ENCODE measurements at places on chromosomes 7 and 10. TPM values are rescaled to one million over a fixed set of nuclear protein-coding genes. Genes with fewer than 3 reads are reported as not detected.

Gene LHFPL3
- total RNA-seq, result not detected

Gene PAX4
- total RNA-seq, result not detected

Gene MCM10
- total RNA-seq, result 44.8 TPM

Gene VSIR
- 0.07 TPM for total RNA-seq

Gene TLX1
- total RNA-seq, result not detected

Gene PDE6C
- total RNA-seq, result not detected

Gene NUTM2A
- 1.5 TPM for total RNA-seq

Gene ZNF804B
- 0.14 TPM for total RNA-seq

Gene CACNB2
- 3.3 TPM for total RNA-seq

Gene SFRP5
- total RNA-seq, result 1.3 TPM

Gene SFXN3
- 1.6 TPM for total RNA-seq

GRCh38 chr10:34139559-34139958 is 675.5 kb downstream of the PARD3 start:
- H3K4me1 ChIP-seq, result peaks cover 2% of the 10 kb centered on the region
- H3K4me3 ChIP-seq, result no peak overlapping the region
- no peak overlapping the region for H3K27ac ChIP-seq
- no peak for DNase-seq
- H3K36me3 ChIP-seq, result no peaks in the 10 kb centered on the region

DNA sequence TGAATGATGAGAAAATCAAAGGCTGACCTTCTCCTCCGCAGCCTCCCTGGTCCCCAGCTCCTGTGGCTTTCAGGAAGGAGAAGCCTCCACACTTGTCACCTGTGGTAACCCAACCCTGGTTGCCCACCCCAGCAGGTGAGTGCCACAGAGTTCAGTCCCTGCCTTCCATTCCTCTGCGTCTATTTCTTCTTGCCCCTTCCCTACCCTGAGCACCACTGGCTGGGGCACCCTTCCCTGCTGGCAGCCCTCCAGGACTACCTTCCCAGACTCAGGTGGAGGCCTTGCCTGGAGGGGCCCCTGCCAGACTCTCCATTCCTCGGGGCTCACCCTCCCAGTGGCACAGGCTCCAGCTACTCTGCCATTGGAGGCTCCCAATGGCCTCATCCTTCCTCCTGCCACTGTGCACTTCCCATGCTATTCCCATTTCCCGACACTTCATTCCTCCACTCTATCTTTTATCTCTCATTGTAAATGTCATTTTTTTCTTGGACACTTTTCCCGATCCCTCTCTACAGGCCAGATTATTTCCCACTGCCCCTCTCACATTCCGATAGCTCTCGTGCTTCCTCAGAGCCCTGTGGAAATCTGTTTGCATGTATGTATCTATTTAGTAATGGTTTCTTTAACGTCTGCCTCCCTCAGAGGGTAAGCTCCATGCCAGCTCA is 90.6 kb upstream of the PCBD1 start:
- H3K4me3 ChIP-seq, result no peak overlapping the region
- H3K27me3 ChIP-seq, result no peaks in the 10 kb centered on the region
- DNase-seq, result no peak
- no peaks in the 10 kb centered on the region for H3K36me3 ChIP-seq
- H3K27ac ChIP-seq, result no peak overlapping the region

- no peaks in the 10 kb centered on the region for H3K27me3 ChIP-seq
- no peak for DNase-seq
- H3K4me1 ChIP-seq, result peaks cover 8% of the 10 kb centered on the region
- peaks cover 87% of the 10 kb centered on the region for H3K36me3 ChIP-seq
- no peak overlapping the region for H3K27ac ChIP-seq
- no peak overlapping the region for H3K4me3 ChIP-seq
Observed at GRCh38 chr10:93313798-93314197, 168.3 kb downstream of the MYOF start.

DNA sequence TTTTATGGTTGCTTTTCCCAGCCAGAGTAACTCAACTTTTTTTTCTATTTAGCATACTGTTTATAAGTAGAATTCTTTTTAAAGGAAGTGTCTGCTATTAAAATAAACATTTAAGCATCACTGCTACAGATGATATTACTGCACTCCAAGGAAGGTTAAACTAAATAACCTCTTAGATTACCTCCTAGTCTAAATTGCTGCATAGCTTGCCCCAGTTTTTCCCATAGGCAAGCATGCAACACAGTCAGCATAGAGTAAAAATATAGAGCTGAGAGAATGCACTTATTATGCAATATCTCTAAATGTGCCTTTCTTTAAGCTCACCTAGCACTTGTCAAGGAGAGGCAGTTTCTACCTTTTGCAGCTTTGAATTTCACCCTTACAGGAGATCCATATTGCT is 1392.4 kb upstream of the CELF2 start:
- no peaks in the 10 kb centered on the region for H3K27me3 ChIP-seq
- no peaks in the 10 kb centered on the region for H3K4me1 ChIP-seq
- no peak overlapping the region for H3K4me3 ChIP-seq
- no peak overlapping the region for H3K27ac ChIP-seq
- no peaks in the 10 kb centered on the region for H3K36me3 ChIP-seq

GRCh38 chr10:44627591-44628354 is 242.9 kb upstream of the CXCL12 start:
- H3K27me3 ChIP-seq, result no peaks in the 10 kb centered on the region
- H3K36me3 ChIP-seq, result no peaks in the 10 kb centered on the region
- DNase-seq, result no peak
- H3K4me3 ChIP-seq, result no peak overlapping the region

- no peaks in the 10 kb centered on the region for H3K4me1 ChIP-seq
- no peak for DNase-seq
- H3K36me3 ChIP-seq, result no peaks in the 10 kb centered on the region
- H3K27ac ChIP-seq, result peak overlapping the region; percentile 51
- no peak overlapping the region for H3K4me3 ChIP-seq
Observed at GRCh38 chr7:8932751-8933150, 499.3 kb downstream of the NXPH1 start.

GRCh38 chr7:34222722-34223121 is 317.4 kb downstream of the BMPER start:
- H3K4me3 ChIP-seq, result no peak overlapping the region
- H3K4me1 ChIP-seq, result no peaks in the 10 kb centered on the region
- H3K36me3 ChIP-seq, result no peaks in the 10 kb centered on the region
- H3K27me3 ChIP-seq, result no peaks in the 10 kb centered on the region
- DNase-seq, result no peak

DNA sequence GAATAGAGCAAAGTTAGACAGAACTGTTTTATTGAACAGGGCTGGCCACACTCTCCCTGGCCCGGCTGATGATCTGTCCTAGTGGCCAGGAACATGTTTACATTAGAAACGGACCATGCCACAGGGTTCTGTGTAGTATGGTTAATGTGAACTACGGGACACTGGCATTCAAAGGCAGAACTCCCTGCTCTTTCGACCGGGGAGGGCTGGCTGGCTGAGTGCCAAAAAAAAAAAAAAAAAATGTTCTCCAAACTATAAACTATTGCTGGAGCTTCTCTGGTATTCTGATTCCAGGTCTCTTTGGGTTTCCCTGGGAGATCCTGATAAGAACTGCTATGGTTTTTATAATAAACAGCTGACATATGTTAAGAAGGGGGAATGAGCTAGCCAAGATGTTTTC is 1262.6 kb upstream of the SORCS1 start:
- H3K4me1 ChIP-seq, result no peaks in the 10 kb centered on the region
- no peaks in the 10 kb centered on the region for H3K36me3 ChIP-seq
- no peak overlapping the region for H3K27ac ChIP-seq
- H3K27me3 ChIP-seq, result no peaks in the 10 kb centered on the region
- no peak for DNase-seq

DNA sequence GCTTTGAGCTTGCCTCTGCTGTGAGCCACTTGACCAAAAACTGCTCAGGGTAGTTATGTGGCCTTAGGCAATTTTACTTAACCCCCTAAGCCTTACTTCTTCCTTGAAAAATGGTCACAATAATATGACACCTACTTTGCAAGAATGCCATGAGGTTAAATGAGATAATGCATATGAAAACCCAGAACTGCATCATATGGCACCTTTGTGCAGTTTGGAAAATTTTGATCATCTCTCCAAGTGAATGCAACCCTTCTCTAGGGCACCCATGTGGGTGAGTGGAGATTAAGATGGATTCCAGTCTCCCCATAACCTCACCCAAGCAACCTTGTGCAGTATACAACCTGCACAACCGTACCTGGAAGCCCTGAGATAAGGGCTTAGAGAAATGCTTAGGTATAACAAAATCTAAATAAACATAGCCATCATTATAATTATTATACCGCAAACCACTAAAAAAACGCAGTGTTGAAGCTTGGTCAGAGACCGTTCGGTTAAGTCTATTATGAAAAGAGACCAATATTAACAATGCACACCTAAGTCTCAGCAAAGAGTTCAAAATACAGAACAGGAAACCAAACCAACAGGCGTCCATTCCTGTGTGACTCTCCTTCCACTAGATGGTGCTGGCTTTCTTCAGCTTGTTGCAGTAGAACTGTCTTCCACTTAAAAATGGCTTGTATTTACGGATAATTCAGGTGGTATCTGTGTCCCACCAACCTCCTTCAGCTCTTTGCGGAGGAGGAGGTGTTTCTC is 21.0 kb upstream of the ASB15 start:
- no peaks in the 10 kb centered on the region for H3K4me1 ChIP-seq
- H3K4me3 ChIP-seq, result no peak overlapping the region
- H3K27ac ChIP-seq, result no peak overlapping the region
- peak; percentile 65 for DNase-seq
- no peaks in the 10 kb centered on the region for H3K27me3 ChIP-seq
- H3K36me3 ChIP-seq, result no peaks in the 10 kb centered on the region

DNA sequence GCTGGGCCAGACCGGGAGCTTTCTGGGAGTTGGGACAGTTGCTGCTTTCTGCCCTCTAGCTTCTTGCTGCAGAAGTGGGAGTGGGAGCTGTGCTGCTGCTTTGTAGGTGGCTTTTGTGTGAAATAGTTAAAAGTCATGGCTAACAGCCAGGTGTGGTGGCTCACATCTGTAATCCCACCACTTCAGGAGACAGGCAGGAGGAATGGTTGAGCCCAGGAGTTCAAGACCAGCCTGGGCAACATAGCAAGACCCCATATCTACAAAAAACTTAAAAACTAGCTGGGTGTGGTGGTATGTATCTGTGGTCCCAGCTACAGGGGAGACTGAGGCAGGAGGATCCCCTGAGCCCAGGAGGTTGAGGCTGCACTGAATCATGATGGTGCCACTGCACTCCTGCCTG is 13.7 kb downstream of the TACR2 start:
- peaks cover 6% of the 10 kb centered on the region for H3K36me3 ChIP-seq
- no peak overlapping the region for H3K27ac ChIP-seq
- H3K4me1 ChIP-seq, result no peaks in the 10 kb centered on the region
- no peak for DNase-seq

DNA sequence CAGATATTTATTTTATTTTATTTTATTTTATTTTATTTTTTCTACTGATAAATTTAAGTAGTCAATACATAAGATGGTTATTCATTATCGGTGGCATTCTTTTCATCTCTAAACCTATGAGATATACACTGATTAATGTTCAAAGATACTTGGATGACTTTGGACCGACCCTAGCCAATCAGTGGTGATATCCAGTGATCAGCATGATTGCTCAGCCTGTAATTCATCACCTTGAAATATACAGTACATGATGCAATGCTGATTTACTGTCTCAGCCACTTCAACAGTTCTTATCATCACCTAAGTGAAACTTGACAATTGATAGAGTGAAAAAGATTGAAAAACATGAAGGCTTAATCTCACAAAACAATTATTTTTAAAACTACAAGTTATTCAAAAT is 1651.0 kb downstream of the REEP3 start:
- DNase-seq, result no peak
- H3K27ac ChIP-seq, result no peak overlapping the region
- no peaks in the 10 kb centered on the region for H3K36me3 ChIP-seq

DNA sequence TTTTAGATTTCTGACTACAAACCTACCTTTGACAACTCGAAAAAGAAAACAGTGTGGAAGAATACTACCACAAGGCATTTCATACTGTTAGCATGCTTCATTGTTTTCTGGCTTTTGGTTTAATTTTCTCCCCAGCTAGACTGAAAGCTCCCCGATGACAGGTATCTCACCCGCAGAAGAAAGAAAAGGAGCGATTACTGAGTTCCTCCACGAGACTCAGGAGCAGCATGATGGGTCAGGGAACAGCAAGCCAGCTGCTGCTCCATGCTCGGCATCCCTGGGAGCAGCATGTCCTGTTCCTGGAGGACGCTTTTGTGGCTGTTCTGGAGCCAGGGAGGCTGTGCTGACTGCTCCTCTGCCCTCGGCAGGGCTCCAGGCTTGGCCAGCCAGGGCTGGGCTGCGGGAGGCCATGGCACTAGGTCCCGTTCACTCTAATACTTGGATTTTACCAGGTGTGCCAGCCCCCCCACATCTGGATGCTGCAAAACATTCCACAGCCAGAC is 133.4 kb downstream of the PRKAG2 start:
- H3K36me3 ChIP-seq, result no peaks in the 10 kb centered on the region
- H3K27ac ChIP-seq, result no peak overlapping the region
- H3K4me1 ChIP-seq, result no peaks in the 10 kb centered on the region
- DNase-seq, result no peak
- no peaks in the 10 kb centered on the region for H3K27me3 ChIP-seq

DNA sequence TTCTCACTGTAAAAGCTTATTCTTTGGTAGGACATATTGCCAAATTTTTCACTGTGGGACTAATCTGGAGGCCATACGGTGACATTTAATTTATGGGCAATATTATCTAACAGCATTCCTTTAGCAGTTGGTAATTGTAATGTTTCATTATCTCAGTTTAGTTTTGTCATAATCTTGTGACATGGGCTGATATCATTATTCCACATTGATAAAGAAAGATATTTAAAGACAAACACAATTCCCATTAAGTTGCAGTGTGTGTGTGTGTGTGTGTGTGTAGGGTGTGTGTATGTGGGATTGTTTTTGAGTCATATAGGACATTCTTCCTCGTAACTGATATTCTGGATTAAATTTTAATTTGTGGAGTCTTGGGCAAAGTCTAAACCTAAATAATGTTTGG is 238.5 kb downstream of the PRKG1 start:
- H3K4me1 ChIP-seq, result no peaks in the 10 kb centered on the region
- no peak overlapping the region for H3K27ac ChIP-seq
- no peak overlapping the region for H3K4me3 ChIP-seq
- no peaks in the 10 kb centered on the region for H3K36me3 ChIP-seq

GRCh38 chr7:53756946-53757345 is 721.5 kb downstream of the POM121L12 start:
- no peak overlapping the region for H3K4me3 ChIP-seq
- no peaks in the 10 kb centered on the region for H3K4me1 ChIP-seq
- DNase-seq, result no peak
- H3K27ac ChIP-seq, result no peak overlapping the region

- H3K4me3 ChIP-seq, result no peak overlapping the region
- H3K36me3 ChIP-seq, result no peaks in the 10 kb centered on the region
- H3K27me3 ChIP-seq, result no peaks in the 10 kb centered on the region
- H3K27ac ChIP-seq, result no peak overlapping the region
- no peak for DNase-seq
- no peaks in the 10 kb centered on the region for H3K4me1 ChIP-seq
Observed at GRCh38 chr10:122362031-122362592, 12.4 kb upstream of the PLEKHA1 start.

GRCh38 chr10:91043173-91043910 is 122.5 kb upstream of the ANKRD1 start:
- no peak overlapping the region for H3K4me3 ChIP-seq
- no peak for DNase-seq
- no peaks in the 10 kb centered on the region for H3K36me3 ChIP-seq
- H3K27me3 ChIP-seq, result peaks cover 6% of the 10 kb centered on the region
- peaks cover 3% of the 10 kb centered on the region for H3K4me1 ChIP-seq
- H3K27ac ChIP-seq, result no peak overlapping the region

- no peak overlapping the region for H3K27ac ChIP-seq
- no peaks in the 10 kb centered on the region for H3K27me3 ChIP-seq
- peaks cover 59% of the 10 kb centered on the region for H3K36me3 ChIP-seq
Observed at GRCh38 chr10:101986624-101986971, 69.4 kb downstream of the ARMH3 start.

Measured in endodermal cell (in vitro differentiated cells).